ENCODE measurements at places on chromosomes 4 and X.

GRCh38 chr4:111959222-111959621 lies 186.0 kb upstream of the FAM241A start:
- no peak for DNase-seq

GRCh38 chr4:102454268-102454667 lies 46.9 kb upstream of the NFKB1 start:
- DNase-seq, result no peak

GRCh38 chrX:130691576-130691975 lies 211.4 kb downstream of the ENOX2 start:
- no peak for DNase-seq

- no peak for DNase-seq
These were observed 88.4 kb downstream of the FRMPD3 start for GRCh38 chrX:107537815-107538214.

DNA sequence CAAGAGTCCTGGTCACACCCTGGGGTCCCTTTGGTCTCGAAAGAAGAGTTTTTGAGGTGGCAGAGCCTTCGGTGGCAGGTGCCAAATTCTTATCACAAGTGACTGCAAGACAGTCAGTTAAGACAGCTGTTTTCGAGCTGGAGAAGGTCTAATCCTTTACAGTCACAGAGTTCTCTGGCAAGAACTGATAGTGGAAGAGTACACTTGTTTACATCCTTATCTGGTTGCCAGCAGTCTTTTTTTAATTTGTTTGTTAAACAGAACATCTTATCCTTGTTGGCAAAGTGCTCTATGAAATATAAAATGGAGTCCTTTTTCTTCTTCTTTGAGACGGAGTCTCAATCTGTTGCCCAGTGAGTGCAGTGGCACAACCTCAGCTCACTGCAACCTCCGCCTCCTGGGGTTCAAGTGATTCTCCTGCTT lies 50.4 kb upstream of the ELOVL6 start:
- no peak for DNase-seq

GRCh38 chrX:151896734-151897474 lies 15.8 kb upstream of the MAGEA4 start:
- no peak for DNase-seq

GRCh38 chrX:2654436-2655340 lies 36.4 kb upstream of the CD99 start:
- DNase-seq, result no peak

DNA sequence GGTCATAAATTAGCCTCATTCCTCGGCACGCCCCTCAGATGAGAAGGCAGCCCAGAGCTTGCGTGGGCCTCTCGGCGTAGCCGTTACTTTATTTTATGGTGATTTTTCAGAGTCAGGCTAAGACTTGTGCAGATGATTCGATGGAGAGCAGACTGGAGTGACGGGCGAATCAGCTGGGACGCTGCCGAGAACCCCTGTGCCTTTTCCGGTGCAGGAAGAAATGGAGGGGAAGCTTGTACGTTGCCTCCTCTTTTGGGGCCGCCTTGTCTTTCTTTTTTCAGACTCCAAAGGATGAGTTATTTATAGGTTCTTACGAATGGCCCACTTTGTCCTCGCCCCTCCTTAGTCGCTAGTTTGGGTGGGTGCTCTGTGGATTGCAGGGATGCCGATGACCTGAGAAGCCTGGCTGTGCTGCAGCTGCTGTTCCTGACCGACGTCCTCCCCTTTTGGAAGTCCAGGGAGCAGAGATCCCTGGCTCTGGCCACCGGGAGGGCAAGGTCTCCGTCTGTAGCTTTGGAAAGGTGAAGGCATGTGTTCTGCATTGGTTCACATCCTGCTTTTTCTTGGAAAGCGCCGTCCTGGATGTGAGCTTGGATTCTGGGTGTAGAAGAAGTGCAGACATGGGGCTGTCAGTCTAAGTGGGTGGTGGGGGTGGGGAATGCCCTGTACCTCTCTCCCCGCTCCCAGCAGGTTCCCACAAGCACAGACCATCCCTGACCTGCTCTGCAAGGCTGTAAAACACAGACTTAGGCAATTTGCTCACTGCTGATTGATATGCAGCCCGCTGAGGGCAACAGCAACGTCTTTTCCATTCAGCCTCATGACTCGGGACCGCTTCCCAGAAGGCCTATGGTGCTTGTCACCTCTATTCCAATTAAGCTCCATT lies 9.3 kb downstream of the SORCS2 start:
- no peak for DNase-seq

GRCh38 chr4:153766758-153767157 lies 6.9 kb upstream of the RNF175 start:
- DNase-seq, result no peak

DNA sequence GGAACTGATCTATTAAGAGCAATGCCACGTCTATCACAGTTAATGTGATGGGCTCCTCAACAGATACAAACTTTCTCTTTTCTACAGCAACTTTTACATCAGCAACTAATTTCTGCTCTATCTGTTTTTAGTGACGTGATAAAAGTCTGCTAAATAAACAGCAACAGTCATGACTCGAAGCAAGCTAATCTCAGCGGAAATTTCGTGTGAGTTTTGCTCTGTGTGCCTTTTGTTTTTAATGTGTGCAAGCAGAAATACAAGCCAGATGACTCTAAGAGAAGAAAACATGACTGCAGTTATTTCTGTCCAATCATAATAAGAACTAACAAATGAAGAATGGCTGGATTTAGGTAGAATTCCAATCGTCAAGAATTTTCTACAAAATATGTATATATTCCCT lies 214.3 kb downstream of the LDB2 start:
- no peak for DNase-seq

DNA sequence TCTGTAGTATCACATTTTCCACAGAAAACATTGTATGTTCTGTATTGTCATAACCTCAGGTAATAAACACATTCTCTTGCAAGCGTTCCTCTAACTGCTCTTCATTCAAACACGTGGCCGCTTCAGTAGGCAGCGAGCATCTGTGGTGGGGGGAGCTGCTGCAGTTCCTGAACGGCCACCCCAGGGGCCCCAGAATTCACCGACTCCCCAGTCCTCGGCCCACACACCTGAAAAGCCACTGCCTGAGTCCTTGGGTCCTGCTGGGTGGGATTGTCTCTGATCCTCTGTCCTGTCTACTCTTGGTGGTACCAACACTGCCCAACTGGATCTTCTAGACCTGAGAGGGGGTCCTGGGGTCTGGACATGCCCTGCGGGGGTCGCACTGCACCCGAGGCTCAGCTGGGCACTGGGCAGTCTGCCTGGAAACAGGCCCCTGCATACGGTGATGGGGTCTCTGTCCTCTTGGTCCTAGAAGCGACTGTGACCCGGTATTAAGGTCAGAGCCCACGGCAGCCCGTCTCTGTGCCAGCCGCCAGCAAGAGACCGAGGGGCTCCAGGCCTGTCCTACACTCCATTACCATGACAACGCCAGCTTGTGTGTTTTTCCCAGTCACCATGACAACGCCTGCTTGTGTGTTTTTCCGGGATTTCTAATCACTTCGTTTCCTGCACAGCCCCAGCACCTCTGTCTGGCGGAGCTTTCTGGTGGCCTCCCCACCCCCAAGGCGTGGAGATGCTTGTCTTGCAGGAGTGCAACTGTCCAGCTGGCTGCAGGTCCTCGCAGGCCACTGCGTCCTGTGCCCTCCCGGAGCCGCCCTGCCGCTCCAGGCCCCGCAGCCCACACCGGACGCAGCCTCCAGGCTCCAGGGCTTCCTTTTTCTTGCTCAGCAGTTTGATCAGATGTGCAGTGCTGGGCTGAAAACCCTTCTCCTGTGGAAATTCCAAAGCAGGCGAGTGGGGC lies 16.0 kb downstream of the CTBP1 start:
- peak; percentile 83 for DNase-seq

- no peak for DNase-seq
These were observed 333.9 kb downstream of the INPP4B start for GRCh38 chr4:142512161-142512560.

DNA sequence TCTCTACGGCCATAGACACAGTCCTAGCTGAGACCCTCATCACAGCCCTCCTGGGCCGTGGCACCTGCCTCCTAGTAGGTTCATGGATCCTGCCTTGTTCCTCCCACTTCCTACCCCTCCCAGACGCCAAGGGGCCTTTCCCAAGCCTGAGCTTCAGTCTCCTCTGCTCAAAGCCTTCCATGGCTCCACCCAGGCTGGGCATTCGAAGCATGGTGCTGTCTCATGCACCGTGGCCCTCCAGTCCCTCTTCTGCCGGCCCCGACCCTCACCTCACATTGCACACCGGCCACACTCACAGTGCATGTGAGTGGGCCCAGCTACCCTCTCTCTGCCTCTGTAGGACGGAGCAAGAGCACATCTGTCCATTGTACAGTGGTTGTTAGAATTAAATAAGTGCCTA lies 21.7 kb upstream of the KIAA0232 start:
- DNase-seq, result no peak

DNA sequence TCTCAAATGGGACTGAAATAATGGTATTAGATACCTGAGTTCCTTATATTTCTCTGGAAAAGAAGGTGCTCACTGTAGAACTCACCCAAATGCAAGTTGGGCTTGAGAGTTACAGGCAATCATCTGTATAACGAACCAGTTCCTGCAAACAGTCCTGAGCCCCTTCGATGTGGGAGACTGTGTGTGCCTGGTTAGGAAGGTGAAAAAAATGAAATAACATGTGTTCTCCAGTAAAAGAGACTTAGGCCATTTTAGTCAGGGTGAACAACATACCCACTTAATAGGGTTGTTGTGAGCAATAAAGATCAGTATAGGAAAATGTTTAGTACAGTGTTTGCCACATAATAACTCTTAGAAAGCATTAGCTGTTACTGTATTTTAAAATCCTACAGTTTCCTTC lies 23.4 kb downstream of the STIM2 start:
- DNase-seq, result no peak

- DNase-seq, result no peak
These were observed 46.0 kb upstream of the CLNK start for GRCh38 chr4:10730590-10730989.

GRCh38 chr4:66736606-66737005 lies 808.7 kb downstream of the CENPC start:
- DNase-seq, result no peak

GRCh38 chr4:74754218-74754617 lies 40.1 kb downstream of the BTC start:
- DNase-seq, result no peak

DNA sequence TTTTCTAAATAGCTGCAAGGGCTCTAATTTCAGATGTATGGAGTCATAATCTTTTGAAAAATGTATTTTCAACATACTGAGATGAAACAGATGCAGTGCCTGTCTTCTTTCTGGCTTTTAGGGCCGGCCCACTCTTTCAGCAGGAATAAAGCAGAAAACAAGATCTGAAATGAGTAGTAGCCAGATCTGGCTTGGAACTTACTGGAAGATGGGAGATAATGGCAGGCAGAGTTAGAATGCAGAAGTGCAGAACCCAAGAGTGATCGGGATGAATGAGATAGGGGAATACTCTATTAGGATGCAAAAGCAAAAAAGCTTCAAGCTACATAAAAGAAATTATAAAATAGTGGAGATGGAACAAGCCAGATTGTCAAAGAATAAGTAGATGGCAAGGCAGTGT lies 1.4 kb upstream of the FAM120C start:
- no peak for DNase-seq

- DNase-seq, result no peak
These were observed 119.3 kb downstream of the LDB2 start for GRCh38 chr4:16779028-16779675.

GRCh38 chrX:46628460-46629371 lies 55.2 kb downstream of the CHST7 start:
- DNase-seq, result no peak

GRCh38 chr4:38138363-38138762 lies 178.2 kb downstream of the PTTG2 start:
- no peak for DNase-seq

- DNase-seq, result no peak
These were observed 150.3 kb upstream of the TECRL start for GRCh38 chr4:64559571-64559970.

GRCh38 chrX:53732797-53733196 lies 46.3 kb upstream of the HUWE1 start:
- DNase-seq, result no peak

GRCh38 chrX:70480660-70481018 lies 36.0 kb downstream of the DLG3 start:
- DNase-seq, result no peak

- no peak for DNase-seq
These were observed 56.0 kb downstream of the GSX2 start for GRCh38 chr4:54155936-54156335.

DNA sequence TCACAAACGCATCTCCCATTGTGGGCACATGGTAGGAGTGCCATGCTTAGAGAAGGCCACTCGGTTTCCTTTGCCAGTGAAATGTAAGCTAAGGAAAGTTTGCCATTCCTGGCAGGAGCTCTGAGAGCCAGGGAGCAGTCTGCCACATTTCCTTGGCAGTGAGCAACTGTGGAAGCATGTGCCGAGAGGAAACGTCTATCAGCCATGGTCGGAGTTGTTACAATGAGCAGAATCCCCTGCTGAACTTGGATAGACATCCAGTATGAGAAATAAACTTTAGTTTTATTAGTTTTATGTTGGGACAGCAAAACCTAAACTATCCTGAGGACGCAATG lies 51.1 kb downstream of the ENOPH1 start:
- DNase-seq, result no peak

DNA sequence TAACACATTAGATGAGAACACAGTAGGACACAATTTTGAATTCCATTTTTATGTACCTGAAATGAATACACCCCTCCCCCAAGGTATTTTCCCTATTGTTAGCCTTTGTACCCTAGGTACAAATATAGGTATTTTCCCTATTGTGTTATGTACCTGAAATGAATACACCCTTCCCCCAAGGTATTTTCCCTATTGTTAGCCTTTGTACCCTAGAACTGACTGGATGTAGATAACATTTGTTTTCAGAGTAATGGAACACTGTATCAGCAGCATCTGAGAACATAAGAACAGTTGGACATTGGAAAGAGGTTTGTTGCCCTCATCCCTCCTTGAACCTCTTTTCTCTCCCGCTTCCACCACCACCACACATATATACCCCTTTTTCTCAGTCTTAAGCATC lies 37.6 kb downstream of the YIPF6 start:
- no peak for DNase-seq

GRCh38 chr4:109209647-109210046 lies 92.8 kb downstream of the COL25A1 start:
- DNase-seq, result no peak

DNA sequence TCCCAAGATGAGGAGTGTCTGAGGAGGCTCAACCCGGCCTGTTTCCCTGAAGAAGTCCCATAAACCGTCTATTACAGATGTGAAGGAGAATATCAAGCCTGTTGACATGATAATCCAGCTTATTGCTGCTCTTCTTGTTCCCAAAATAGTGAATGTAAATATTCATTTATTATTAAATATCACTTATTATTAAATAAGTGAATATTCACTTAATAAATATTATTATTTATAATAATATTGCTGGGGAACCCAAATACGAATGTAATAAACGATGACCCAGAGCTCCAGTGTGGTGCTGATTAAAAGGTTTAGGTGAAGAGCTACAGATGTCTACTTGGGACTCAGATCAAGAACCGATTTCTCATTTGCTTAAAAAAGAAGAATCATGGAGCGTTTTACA lies 23.8 kb upstream of the SORBS2 start:
- DNase-seq, result no peak

- DNase-seq, result no peak
These were observed 160.1 kb downstream of the TMA16 start for GRCh38 chr4:163654621-163655020.

All from left renal pelvis (tissue), 4 donors.